T-cell (primary cell): ENCODE measurements at places on chromosomes 13 and 19.

DNA sequence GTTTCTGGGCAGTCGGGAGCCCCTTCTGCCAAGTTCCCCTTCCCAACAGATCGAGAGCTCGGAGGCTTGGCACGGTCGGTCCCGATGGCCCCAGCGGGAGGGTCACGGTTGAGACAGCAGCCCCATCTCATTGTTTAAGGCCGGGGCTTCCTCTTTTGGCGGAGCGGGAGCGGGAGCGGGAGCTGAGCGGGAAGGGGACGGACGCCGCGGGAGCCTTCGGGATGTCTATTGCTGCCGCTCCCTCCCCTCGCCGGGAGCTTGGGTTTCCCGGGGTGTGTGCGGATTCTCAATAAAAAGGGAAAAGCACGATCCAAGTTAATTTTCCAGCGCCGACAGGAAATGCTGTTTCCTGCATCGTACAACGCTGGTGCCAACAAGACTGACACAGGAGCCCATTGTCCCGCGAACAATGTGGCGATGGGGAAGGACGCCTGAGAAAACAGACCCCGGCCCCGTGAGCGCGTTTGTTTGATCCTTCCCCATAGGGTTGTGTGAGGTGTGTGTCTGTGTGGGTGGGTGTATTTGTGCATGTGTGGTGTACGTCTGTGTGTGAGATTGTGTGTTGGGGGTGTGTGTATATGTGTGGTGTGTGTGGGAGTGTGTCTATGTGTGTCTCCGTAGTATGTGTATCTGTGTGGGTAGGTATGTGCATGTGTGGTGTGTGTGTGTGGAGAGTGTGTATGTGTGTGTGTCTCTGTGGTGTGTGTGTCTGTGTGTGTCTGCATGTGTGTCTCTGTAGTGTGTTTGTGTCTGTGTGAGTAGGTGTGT lies 36.3 kb upstream of the FLT1 start:
- no peak overlapping the region for H3K27ac ChIP-seq
- peaks cover 62% of the 10 kb centered on the region for H3K27me3 ChIP-seq
- DNase-seq = no peak
- no peaks in the 10 kb centered on the region for H3K36me3 ChIP-seq
- no peaks in the 10 kb centered on the region for H3K4me1 ChIP-seq

DNA sequence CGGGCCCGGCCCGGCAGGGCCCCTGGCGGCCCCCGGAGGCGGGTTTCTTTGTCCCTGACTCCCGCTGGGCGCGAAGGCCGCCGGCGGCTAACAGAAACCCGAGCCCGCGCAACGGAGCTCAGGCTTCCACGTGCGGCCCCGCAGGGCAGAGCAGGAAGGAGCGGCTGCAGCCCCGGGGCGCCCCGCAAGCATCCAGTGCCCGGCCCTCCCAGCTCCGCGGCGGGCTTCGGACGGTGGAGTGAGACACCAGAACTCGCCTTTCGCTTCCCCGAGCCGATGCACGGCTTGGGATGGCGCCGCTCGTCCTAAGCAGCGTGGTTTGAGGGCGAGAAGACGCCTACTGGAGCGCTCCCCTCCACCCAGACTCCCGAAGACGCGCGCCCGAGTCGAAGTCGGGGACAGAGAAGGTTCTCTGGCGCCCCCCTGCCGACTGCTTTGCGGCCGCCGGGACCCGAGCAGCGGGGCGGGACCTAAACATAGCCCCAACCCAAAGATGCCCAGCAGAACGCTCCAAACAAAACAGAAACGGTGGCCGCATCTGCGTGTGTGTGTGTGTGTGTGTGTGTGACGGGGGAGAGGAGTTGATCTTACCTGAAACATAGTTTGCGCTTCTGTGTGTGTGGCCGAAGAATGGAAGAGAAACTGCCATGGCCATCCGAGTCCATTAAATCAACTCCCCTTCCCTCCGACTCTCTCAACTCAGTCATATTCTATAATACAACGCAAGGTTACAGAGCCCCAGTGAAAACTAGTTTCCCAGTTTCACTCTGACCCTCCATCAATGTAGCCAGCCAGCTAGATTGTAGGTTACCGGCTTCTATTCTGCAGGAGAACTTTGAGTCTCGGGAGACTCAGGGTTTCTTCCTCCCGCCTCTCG lies 629 bp upstream of the FGF9 start:
- H3K27me3 ChIP-seq = peaks cover 13% of the 10 kb centered on the region
- DNase-seq = peak; percentile 46
- no peaks in the 10 kb centered on the region for H3K36me3 ChIP-seq
- peaks cover 47% of the 10 kb centered on the region for H3K4me1 ChIP-seq
- H3K4me3 ChIP-seq = peak overlapping the region; percentile 73
- H3K27ac ChIP-seq = peak overlapping the region; percentile 1

DNA sequence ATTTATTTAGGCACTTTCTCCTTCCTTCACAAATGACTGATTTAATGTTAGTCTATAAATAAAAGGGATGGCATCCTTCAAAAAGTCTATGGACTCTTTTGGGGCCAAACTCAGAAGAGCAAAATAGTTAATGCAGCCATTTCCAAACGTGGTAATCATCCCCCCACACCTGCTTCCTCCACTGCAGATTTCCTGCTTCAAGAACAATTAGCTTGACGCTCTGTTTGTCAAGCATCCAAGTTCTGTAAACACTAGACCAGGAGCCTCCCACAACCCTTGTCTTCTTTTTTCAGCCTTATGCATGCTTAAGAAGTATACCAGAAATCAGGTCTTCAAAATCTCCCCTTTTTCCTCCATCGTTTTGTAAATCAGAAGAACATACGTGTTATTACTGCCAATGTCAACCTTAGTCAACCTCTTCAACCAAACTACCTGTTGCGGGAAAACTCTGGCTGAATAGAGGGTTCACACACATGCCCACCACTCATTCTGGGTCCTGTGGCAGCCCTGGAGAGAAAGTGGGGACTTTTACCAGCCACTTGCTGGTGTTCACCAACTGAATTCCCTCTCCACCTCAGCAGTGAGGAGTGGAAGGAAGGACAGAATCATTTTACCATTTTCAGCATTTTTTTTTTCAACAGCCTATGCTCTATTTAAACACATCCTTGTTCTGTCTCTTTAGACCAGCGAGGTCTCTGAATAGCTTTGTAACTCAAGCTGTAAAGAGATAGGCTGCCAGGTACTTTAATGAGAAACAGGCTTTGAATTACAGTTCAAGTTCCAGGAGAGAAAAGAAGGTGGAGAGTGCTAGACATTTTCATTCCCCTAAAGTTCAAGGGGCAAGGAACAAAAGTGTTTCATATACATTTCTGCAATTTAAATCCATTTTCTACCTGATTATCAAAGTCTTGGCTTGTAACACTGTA lies 39.1 kb downstream of the EFNB2 start:
- peaks cover 20% of the 10 kb centered on the region for H3K27me3 ChIP-seq
- H3K27ac ChIP-seq = no peak overlapping the region
- H3K4me1 ChIP-seq = peaks cover 5% of the 10 kb centered on the region
- H3K36me3 ChIP-seq = no peaks in the 10 kb centered on the region

DNA sequence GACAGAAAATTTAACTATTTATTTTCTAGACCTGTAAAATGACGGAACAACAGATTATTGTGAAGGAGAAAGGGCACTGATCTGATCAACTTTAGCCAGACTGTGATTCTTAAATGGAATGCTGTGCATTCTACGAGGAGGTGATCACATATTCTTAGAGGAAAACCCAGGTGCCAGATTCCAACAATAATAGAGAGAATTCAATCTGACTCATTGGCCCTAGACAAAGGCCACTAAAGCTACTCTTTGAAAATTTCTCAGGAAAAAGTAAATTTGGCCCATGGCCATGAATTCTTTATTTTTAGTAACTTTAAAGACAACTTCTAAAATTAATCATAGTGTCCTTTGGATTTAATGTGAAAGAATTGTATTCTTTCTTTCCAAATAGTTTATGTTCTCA lies 58.6 kb upstream of the POSTN start:
- no peaks in the 10 kb centered on the region for H3K27me3 ChIP-seq
- no peak for DNase-seq
- H3K36me3 ChIP-seq = no peaks in the 10 kb centered on the region
- no peak overlapping the region for H3K4me3 ChIP-seq

DNA sequence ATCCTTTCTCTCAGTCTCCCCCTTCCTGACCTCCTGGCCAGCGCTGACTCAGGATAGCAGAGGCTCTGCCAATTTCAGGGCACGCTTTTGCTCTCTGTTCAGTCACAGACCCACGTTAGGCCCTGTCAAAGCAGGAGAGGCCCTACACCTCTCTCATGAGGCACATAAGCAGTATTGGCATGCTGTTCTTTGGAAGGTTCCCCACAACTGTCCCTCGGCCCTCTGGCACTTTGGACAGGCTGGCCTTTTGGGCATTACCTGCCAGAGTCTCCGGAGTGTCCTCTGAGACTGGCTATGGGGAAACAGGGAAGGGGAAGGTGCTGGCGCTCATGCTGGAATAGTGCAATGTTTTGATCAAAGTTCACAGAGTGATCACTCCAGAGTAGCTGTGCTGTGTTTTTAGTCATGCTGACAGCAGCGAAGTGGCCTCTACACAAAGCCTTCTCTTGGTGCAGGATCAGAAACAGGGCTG lies 23.7 kb upstream of the UBE2L5 start:
- no peaks in the 10 kb centered on the region for H3K36me3 ChIP-seq
- no peak overlapping the region for H3K4me3 ChIP-seq
- no peak for DNase-seq
- H3K27me3 ChIP-seq = no peaks in the 10 kb centered on the region
- H3K27ac ChIP-seq = no peak overlapping the region

GRCh38 chr13:59478908-59479307 lies 684.8 kb downstream of the DIAPH3 start:
- H3K27me3 ChIP-seq = no peaks in the 10 kb centered on the region
- H3K4me1 ChIP-seq = no peaks in the 10 kb centered on the region
- no peak for DNase-seq
- H3K36me3 ChIP-seq = no peaks in the 10 kb centered on the region
- no peak overlapping the region for H3K27ac ChIP-seq

DNA sequence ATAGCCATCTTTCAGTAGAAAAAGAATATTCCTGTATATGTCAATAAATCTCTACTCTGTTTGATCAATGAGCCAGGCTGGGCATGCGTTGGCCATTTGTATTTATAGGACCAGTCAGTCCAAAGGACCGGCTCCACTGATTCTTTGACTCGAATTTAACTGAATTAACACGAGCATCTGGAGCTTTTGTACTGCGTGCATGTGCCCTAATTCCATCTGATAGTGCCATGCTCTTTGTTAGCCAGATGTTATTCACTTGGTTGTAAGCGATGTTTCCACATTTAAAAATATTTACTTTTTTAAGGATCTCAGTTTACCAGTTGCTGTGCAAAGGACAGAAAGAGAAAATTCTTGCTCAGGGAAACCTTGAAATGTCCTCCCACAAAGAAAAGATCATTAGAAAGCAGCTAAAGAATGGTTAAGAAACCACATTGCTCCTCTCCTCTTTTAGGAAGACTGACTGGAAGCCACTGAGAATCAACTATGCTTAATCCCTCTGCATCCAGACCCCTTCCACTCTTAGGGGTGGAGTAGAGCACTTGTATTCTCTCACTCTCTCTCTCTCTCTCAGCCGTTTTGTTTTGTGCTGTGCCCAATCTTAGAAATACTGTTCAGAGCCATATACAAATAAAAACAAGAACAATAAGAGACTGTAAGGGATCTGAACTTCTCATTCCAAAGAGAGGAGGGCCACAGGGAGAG lies 165.8 kb downstream of the DCLK1 start:
- H3K4me1 ChIP-seq = no peaks in the 10 kb centered on the region
- H3K4me3 ChIP-seq = no peak overlapping the region
- no peaks in the 10 kb centered on the region for H3K27me3 ChIP-seq
- DNase-seq = no peak
- H3K27ac ChIP-seq = no peak overlapping the region

GRCh38 chr13:75309981-75310580 lies 171.9 kb downstream of the TBC1D4 start:
- DNase-seq = no peak
- H3K27me3 ChIP-seq = no peaks in the 10 kb centered on the region
- peaks cover 18% of the 10 kb centered on the region for H3K36me3 ChIP-seq
- H3K27ac ChIP-seq = no peak overlapping the region
- H3K4me3 ChIP-seq = no peak overlapping the region

- H3K27me3 ChIP-seq = no peaks in the 10 kb centered on the region
- H3K27ac ChIP-seq = no peak overlapping the region
- H3K4me3 ChIP-seq = no peak overlapping the region
- H3K36me3 ChIP-seq = no peaks in the 10 kb centered on the region
- no peak for DNase-seq
These were observed 131.7 kb downstream of the KLF5 start for GRCh38 chr13:73190477-73190876.

DNA sequence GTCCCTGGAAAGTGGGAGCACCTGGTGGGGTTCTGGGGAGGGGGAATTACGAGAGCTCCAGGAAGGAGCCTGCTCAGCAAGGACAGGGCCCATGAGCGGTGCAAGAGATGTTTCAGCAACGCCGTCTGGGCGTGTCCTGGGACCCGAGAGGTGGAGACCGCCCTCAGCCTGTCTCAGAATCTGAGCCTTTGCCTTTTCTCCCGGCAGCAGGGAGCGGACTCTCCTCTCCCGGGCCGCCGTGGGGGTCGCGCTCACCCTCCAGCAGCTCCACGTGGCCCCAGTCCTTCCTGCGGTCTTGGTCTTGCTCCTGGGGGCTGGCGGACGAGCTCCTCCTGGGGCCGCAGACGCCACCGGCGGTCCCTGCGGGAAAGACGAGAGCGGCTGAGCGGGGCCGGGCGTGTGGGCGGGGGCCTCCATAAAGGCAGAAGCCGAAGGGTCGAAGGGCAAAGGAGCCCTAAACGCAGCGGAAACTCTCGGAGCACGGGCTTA lies 714 bp downstream of the POLRMT start:
- peaks cover 16% of the 10 kb centered on the region for H3K36me3 ChIP-seq
- peak overlapping the region; percentile 63 for H3K27ac ChIP-seq
- H3K27me3 ChIP-seq = no peaks in the 10 kb centered on the region

DNA sequence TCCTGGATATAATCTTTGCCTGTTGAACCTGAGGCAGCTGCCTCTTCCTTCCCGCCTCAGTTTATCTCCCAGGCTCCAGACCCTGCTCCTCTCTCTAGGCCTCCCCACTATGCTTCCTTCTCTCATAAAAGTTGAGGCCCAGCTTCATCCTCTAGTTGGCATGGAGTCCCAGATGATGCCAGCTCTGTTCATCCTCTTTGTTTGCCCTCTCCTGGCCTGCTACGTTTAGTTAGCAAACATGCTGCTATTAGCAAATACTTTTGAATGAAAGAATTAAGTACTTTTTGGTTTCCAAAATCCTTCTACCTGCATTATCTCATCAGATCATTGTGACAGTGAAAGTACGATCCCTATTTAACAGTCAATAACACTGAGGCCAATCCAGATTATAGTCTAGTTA lies 472.5 kb downstream of the COG6 start:
- H3K4me3 ChIP-seq = no peak overlapping the region
- H3K4me1 ChIP-seq = peaks cover 12% of the 10 kb centered on the region
- no peaks in the 10 kb centered on the region for H3K27me3 ChIP-seq
- DNase-seq = no peak
- no peak overlapping the region for H3K27ac ChIP-seq
